Heart left ventricle (tissue), 16 donors: ENCODE measurements at places on chromosomes 7 and 10. TPM values are rescaled to one million over a fixed set of nuclear protein-coding genes. Genes with fewer than 3 reads are reported as not detected.

DNA sequence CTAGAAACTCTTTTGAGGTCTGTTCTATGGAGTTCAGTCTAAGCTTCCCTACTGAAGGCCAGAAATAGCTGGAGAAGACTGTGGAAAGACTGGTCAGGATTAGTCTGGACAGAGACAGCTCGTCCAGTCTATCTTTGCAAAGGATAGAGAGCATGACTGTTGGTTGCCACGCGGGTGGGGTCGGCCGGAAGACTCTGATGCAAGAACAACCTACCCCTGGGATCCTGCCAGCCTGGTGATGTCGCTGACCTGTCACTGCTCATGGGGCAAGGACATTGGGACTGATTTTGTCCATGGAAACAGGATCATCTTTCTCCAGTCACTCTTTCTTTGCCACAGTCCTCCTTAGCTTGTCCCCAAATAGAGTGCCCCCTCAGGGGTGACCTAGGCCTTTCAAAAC lies 337.6 kb upstream of the NPSR1 start:
- H3K4me3 ChIP-seq: no peak overlapping the region
- no peaks in the 10 kb centered on the region for H3K36me3 ChIP-seq
- no peaks in the 10 kb centered on the region for H3K4me1 ChIP-seq
- DNase-seq: no peak
- no peaks in the 10 kb centered on the region for H3K27me3 ChIP-seq

The UCN3 gene
- not detected for polyA plus RNA-seq

- no peaks in the 10 kb centered on the region for H3K36me3 ChIP-seq
- no peak for DNase-seq
- H3K27me3 ChIP-seq: no peaks in the 10 kb centered on the region
- no peak overlapping the region for H3K27ac ChIP-seq
These were observed 16.1 kb downstream of the LANCL2 start for GRCh38 chr7:55381189-55381588.

The SUN3 gene
- polyA plus RNA-seq: not detected
